Uterus (tissue), 4 donors: ENCODE measurements at places on chromosomes 6 and 20.

- DNase-seq, result no peak
Observed at GRCh38 chr20:32672982-32673851, 524 bp downstream of the C20orf203 start.

DNA sequence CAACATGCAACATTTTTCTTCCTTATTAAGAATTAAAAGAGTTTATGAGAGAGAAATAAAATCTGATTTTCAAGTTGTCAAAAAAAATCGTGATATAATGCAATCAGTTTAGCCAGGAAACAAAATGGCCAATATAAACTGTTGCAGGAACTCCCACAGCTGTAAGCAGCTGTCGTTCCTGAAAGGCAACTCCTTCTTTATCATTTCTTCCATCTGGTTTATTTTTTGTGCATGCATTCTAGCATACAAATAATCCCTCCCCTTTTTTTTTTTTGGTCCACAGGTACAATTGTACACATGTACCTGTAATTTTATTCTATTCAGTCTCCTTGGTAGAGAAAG lies 19.7 kb downstream of the TRAF3IP2 start:
- DNase-seq, result no peak

DNA sequence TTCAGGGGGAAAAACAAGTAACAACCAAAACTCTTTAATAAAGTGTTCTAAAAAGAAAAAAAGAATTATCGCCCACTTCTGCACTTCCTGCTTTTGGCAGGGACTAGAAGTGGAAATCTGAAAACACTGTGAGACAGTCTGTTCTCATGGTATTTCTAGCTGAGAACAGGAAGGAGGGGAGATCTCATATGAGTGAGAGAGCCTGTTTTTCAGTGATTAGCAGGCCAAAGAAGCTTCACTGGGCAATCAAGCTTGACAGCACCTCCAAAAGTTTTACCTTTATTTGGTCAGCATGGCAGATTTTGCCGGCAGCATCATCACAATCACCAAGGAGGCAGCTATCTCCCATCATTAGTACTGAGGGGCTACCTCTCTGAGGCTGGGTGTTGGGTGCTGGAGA lies 79.5 kb upstream of the ATXN1 start:
- DNase-seq, result no peak

GRCh38 chr20:2659547-2659946 lies 4.5 kb downstream of the IDH3B start:
- DNase-seq, result no peak
